ENCODE measurements at places on chromosomes 3 and 15.

DNA sequence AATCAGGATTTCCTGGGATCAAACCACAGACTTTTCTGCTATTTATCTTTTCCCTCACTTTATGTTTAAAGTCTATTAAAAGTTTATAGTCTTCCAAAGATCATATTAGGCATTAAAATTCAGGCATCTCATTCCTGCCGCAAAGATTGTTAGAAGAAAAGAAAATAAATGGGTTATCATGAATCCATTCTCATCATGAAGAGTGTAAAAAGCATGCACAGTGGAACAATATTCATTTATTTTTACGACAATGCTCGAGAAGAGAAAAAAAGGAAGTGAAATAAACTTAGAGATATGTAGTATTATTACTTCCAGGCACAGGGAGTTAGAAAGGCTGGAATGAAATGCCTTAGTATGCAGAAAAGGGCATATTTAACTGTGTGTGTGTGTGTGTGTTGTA lies 213.7 kb upstream of the PLSCR5 start:
- no peak for DNase-seq

- DNase-seq, result no peak
Measured at GRCh38 chr3:190941694-190942260, 79.3 kb upstream of the GMNC start.

GRCh38 chr3:126022741-126023359 lies 53.9 kb downstream of the ROPN1B start:
- no peak for DNase-seq

DNA sequence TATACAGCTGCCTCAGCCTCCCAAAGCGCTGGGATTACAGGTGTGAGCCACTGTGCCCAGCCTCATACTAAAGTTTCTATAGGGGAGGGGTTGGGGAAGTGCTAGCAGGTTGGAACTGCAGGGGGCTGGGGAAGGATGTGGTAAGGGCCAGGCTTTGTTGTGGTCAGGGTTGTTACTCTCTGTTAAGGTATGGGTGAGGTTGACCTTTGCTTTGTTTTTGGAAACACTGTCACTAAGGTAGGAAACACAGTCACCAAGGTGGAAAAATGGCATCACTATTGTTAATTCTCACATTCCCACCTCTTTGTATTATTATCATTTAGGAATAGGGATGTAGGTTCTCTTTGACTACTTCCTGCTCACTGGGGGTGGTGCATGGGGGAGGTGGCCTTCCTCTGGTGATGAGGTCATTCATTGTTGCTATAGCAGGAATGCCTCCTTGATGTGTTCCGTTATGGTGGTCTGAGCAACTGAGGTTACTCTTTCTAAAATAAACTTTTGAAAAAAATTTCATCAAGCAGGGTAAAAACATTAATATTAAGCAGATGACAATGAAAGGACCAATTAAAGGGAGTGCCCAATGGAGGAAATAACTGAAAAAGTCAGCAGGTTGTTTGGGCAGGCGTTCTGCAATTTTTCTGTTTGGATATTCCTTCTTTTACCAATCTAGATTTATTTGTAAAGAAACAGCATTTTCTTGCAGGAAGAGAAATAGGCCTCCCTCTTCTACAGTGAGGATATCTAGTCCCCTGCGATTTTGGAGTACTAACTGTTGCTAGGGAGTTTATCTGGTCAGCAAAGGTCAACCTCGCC lies 150.5 kb downstream of the WDR76 start:
- DNase-seq, result peak; percentile 84

DNA sequence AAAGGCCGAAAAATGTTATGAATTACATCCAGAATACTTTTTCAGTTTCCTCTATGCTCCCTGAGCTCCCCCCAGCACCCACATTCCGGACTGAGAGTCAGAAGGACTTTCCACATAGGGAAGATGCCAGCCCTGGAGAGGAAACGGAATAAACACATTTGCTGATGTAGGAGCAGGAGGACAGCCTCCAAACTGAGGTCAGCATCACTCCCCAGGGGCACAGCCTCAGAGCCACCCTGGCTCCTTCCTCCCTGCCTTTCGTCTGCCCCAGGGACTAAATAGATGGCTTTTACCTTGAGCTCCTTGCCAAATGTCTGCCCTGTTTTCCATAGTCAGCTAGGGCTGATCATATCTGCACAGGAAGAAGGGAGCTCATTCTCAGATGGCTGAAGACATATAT lies 22.6 kb upstream of the SLCO2A1 start:
- no peak for DNase-seq

- DNase-seq, result no peak
Measured at GRCh38 chr3:195207731-195208130, 63.2 kb downstream of the XXYLT1 start.

GRCh38 chr3:27533718-27534573 lies 49.8 kb upstream of the SLC4A7 start:
- peak; percentile 100 for DNase-seq

DNA sequence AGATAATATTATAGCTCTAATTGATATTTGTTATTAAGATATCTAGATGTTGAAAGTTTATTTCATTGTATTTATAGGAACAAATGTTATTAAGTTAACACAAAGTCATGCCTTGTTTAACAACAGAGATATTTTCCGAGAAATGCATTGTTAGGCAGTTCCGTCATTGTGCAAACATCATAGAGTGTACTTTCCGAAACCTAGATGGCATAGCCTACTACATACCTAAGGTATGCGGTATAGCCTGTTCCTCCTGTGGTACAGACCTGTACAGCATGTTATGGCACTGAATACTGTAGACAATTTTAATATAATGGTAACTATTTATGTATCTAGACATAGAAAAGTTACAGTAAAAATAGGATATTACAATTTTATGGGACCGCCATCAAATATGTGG lies 114.3 kb downstream of the NAALADL2 start:
- peak; percentile 8 for DNase-seq

GRCh38 chr15:66852064-66852905 lies 150.2 kb downstream of the SMAD6 start:
- DNase-seq, result no peak

DNA sequence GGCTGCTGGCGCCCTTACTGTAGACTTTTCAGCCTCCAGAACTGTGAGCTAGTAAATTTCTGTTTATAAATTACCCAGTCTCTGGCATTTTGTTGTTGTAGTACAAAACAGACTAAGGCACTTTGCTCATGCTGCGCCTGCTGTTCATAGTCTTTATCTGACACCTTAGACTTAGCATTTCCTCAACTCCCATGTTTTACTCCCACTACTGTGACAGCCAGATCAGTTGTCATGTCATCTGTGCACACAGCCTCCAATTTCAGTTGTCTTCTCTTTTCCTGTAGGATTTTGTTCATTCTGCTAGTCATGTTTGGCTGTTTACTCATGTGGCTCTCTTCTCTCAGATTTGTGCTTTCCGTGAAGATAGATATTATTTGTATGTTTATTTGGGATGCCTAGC lies 62.0 kb downstream of the TCF12 start:
- no peak for DNase-seq

- no peak for DNase-seq
Measured at GRCh38 chr3:188442430-188442829, 288.5 kb downstream of the LPP start.

DNA sequence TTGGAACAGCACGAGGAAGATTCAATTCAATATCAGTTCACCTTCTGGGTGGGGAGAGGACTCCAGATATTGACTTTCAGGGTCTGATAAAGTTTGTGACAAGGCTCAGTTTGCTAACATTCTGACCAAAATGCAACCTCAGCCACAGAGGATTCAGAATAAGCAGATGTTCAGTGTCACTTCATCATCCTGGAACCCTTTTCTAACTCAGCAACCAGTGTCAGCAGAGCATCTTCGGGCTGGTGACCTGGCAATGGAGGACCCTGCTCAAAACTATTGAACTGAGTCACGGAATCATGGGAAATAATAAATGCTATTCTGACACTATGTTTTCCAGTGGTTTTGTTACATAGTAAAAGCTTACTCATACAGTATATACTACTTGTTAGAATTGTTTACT lies 433.4 kb upstream of the CFAP20DC start:
- no peak for DNase-seq

- DNase-seq, result peak; percentile 71
Measured at GRCh38 chr15:44207643-44208042, 12.6 kb upstream of the FRMD5 start.

- no peak for DNase-seq
Measured at GRCh38 chr3:90128391-90128790, 1021.0 kb downstream of the EPHA3 start.

DNA sequence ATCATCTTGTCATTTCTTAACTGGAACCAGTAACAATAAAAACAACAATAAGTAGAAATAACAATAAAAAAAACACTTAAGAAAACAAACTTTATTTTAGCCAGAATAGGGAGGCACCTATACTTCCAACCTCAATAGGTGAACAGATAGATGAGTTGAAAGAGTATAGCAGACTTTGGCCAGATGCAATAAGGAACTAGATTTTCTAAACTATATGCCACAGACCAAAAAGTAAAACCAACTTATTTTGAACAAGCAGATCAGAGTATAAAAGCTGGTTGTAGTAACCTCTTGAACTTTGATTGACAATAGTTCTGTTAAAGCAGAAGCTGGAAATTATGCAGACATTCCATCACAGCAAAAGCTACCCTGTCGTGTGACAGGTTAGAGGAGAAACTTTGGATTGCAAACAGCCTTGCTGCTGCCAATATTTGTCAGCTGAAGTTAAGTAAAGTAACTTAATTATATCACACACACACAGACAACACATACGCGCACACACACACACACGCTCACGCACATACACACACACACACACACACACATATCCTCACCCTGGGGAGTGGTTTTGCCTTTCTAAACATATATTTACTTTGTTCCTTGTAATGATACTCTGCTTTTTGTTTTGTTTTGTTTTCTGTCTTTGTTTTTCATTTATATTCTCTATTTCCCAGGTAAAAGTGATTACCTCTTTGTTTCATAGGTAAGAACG lies 903.6 kb downstream of the VGLL3 start:
- DNase-seq, result no peak

GRCh38 chr3:10007126-10007782 lies 19.0 kb upstream of the FANCD2 start:
- no peak for DNase-seq

DNA sequence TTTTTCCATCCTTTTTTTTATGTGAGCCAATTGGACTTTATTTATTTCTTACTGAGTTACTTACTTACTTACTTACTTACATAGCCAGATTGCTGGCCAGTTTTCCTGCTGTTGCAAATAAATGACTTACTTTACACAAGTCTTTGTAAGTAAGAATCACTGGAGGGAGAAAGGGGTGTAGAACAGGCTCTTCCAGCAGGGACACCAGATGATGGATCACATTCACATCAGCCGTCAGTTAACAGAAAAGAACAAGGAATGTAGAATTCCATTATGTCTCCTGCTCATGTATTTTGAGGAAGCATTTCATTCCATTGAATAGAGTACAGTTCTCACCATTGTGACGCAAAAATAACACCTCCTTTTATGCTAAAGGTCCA lies 188.6 kb downstream of the FNDC3B start:
- DNase-seq, result no peak

- DNase-seq, result no peak
Measured at GRCh38 chr15:81421461-81421860, 47.4 kb upstream of the TMC3 start.

DNA sequence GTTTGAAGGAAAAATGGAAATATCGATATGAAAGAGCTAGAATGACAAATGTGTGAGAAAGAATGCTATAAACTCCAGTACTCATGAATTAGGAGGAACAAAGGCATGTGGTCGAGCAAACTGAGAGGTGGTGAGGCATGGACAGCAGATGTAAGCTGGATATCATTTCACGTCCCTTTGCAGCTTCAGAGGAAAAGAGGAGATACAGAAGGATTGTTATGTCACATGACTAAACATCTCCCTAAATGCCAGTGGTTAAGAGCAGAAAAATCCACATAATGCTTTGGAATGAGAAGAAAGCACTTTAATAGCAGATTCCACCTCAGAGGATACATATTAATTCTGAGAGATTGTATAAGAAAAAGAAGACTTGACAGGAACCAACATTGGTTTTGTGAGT lies 248.7 kb downstream of the ZIC4 start:
- DNase-seq, result no peak

- no peak for DNase-seq
Measured at GRCh38 chr3:25574172-25574765, 90.4 kb downstream of the TOP2B start.

- DNase-seq, result no peak
Measured at GRCh38 chr3:165346503-165346902, 150.3 kb upstream of the SLITRK3 start.

DNA sequence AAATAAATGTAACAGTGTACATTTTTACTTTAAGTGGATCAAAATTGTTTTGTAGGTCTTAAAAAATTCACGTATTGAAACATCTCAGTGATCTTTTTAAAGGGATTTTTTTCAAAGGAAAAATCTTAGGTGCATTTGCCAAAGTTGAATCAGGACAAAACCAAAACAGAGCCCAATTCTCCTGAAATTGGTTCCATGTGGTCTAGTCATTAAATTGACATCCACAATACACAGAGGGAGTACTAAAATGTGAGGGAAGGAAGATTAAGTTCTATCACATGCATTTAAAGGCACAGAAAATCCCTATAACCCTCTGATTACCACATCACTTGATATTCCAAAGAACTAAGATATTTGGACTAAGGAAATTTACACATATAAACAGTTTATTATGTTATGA lies 39.3 kb upstream of the HDC start:
- DNase-seq, result no peak

DNA sequence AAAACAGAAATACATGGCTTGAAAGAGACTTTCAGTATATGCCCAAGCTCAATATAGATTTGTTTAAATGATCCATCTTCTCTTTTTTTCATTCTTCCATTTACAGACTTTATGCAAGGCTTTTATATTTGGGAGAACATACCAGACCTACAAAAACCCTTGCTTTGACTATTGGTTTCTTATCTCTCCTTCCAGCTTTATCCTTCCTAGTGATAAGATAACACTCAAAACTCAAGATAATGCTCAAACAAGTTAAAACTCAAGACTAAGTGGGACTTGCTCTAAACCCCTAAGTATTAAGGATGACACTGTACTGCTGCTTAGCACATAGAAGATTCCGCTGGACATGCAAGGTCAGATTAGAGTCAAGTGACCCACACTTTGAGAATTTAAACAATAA lies 8.0 kb downstream of the TUSC7 start:
- no peak for DNase-seq

DNA sequence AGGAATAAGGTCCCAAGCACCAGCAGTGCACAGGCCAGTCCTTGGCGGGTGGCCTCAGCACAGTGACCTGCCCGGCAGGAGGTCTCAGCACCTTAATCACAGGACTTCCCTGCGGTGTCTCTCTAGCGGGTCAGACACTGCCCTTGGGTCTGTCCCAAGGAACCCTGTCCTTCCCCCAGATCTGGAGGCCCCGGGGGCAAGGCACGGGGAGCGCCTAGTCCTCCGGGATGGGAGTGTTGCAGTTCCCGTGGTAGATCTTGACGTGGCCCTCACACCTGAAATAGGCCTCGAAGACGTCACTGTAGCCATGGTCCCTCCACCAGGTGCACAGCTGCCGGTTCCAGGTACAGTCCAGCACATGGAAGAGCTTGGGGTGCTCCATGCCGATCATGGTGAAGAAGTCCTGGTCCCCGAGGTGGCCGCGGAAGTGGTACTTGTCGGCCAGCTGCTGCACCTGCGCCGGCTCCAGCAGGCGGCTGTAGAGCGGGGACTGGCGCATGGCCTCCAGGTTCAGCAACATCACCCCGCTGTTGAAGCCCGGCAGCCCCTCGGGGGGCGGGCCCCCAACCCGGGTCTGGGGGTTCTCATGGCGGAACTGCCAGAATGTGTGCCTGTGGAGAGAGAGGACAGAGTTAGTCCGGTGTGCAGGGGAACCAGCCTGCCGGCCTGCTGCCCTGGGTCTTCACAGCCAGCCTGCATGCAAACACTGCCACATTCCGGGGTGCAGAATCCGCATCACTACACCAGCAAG lies 201.3 kb downstream of the XXYLT1 start:
- no peak for DNase-seq
